ENCODE measurements at places on chromosomes 12 and 14.

DNA sequence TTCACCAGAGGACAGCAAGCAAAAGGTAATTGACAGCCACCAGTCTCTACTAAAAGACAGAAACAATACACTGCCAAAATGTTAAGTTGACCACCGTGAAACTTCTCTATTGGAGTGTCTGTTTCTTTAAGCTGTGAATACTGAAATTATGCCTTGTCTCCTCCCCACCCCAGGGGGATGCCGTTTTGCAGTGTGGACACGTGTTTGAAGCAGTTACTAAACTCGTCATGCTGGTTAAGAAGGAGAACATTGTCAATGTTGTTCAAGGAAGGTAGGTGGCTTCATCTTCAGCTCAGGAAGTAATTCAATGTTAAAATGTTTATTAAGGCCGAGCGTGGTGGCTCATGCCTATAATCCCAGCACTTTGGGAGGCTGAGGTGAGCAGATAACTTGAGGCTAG lies 32.8 kb downstream of the KCTD10 start:
- no peak for DNase-seq
- no peaks in the 10 kb centered on the region for H3K27me3 ChIP-seq
- peaks cover 24% of the 10 kb centered on the region for H3K36me3 ChIP-seq
- no peak overlapping the region for H3K4me3 ChIP-seq

- no peak overlapping the region for H3K4me3 ChIP-seq
- H3K27ac ChIP-seq, result no peak overlapping the region
- no peaks in the 10 kb centered on the region for H3K36me3 ChIP-seq
- H3K4me1 ChIP-seq, result no peaks in the 10 kb centered on the region
- DNase-seq, result peak; percentile 7
- H3K27me3 ChIP-seq, result no peaks in the 10 kb centered on the region
Measured at GRCh38 chr12:46983959-46984841, 95.2 kb upstream of the PCED1B start.

DNA sequence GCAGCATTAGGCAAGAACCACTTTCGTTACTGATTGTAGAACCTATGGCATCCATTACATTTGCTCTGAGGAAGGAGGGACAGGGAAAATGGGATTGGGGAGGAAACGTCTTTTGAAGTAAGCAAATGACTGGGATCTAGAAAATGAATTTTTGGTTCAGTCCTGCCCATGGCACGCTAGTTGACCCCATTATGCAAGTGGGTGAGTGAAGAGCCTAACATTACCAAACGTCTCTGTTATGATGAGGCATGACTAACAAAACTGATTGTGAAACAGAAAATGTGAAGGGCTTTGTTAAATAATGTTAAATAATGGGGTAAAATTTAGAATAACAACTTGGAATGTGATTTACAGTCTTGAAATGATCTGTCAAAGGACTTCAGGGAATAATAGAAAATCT lies 38.9 kb downstream of the CPSF2 start:
- no peaks in the 10 kb centered on the region for H3K27me3 ChIP-seq
- H3K4me1 ChIP-seq, result no peaks in the 10 kb centered on the region
- peaks cover 58% of the 10 kb centered on the region for H3K36me3 ChIP-seq

- no peak overlapping the region for H3K4me3 ChIP-seq
- H3K4me1 ChIP-seq, result peaks cover 17% of the 10 kb centered on the region
- no peaks in the 10 kb centered on the region for H3K36me3 ChIP-seq
- no peak overlapping the region for H3K27ac ChIP-seq
Measured at GRCh38 chr14:103126873-103127304, 3.6 kb downstream of the TNFAIP2 start.

DNA sequence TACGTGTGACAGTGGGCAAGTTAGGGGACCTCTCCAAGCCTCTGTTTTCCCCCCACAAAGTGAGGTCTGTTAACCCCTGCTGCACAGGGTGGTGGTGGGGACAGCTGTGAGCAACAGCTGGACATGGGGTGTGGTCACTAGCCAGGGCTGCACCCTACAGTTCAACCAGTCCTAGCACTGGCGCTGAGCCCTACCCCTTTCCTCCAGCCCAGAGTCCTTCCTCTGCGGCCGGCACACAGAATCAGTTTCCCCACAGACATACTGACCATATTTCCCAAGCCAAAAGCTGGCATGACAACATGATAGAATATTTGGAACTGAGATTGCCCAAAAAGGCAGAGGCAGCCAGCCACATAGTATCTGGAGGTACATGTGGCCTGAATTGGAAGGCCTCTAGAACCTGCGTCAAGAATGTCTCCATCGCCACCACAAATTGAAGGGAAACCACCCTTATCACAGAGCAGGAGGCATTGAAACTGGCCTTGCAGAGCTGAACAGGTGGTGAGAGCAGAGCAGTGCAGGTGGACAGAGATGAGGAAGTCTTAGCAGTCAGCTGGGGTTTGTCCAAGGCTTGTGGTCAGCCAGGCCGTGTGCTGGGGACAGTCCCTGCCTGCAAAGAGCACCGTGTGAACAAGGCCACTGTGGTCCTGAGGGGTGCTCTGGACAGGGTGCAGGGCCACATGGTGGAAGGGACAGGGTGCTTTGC lies 21.2 kb downstream of the DEGS2 start:
- no peak overlapping the region for H3K4me3 ChIP-seq
- peak overlapping the region; percentile 26 for H3K27ac ChIP-seq
- peaks cover 99% of the 10 kb centered on the region for H3K36me3 ChIP-seq
- DNase-seq, result no peak
- no peaks in the 10 kb centered on the region for H3K4me1 ChIP-seq

All from effector memory CD4-positive, alpha-beta T cell (primary cell).